ENCODE measurements at places on chromosomes 1 and 21.

DNA sequence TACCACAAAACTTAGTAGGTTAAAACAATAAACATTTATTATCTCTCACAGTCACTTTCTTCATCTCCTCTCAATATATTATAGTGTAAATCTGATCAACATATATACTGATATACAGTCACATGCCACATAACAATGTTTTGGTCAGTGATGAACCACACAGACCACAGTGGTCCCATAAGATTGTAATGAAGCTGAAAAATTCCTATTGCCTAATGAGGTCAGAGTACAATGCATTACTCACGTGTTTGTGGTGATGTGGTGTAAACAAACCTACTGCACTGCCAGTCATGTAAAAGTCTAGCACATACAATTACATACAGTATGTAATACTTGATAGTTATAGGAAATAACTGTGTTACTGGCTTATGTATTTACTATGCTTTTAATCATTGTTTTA lies 30.1 kb downstream of the OLFML3 start:
- DNase-seq: no peak

- no peak for DNase-seq
These were observed 18.8 kb downstream of the CEP350 start for GRCh38 chr1:179973198-179974110.

DNA sequence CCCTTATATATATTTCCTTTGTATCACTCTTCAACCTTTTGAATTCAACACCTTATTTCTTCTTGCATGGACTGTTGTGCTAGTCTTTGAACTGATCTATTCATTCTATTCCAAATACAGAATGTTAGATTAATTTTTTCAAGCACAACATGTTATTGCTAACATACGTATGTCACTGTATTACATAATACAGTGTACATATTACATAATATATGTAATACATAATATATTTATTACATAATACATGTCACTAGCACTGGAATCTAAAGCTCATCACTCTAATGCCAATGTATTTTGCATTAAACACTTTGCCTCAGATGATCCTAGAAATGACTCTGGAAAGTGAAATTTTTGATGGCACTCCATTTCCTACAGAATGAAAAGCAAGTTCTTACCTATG lies 59.8 kb downstream of the LRRC8D start:
- no peak for DNase-seq

GRCh38 chr1:56589369-56589768 lies 10.0 kb upstream of the PLPP3 start:
- no peak for DNase-seq

DNA sequence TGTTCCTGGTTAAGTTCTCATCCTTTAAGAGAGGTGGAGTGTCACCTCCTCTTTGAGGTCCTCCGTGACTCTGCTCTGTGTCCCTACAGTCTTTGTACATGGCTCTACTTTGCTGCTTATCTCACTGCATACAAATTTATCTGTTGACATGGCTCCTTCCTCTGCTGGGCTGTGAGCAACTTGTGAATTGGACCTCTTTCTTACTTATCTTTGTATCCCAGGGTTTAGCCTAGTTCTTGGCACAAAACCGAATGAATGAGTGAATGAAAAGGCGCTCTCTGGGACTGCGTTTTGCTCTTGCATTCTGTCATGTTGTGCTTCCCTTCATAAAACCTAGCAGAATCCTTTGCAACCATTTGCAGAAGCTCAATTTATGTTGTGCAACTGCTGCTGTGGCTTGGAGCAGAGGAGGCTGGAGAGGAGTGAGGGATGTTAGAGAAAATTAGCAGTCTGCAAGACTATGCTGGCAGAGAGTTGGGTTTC lies 12.4 kb downstream of the SLC26A9 start:
- no peak for DNase-seq

DNA sequence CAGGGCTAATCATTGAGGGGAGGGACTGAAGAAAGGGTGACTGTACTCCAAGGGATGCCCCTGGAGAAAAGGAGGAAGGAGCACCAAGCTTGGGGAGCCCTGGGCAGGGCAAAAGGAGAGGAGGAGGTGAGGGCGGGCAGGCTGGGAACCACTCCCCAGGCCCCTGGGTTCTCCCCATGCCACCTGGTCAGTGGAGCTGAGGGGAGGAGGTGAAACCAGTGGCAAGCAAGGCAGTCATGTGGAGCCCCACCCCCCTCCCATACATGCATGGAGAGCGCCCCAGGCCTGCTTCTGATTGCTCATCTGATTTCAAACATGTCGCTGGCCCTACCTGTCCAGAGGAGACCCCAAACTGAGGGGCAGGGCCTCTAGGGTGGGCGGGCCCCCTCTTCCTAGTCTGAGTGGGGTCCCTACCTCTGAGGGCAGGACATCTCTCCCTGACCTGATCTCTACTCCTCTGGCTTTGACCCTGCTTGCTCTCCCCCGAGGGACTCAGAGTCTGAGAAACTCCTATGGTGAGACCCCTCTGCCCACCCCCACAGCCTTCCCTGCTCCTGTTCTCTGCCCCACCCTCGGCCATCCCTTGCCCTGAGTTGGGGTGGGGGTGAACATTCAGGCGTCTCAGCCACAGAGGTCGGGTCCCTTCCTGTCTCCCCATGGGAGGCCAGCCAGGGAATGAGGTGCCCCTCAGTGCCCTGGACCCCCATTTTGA lies 18.6 kb downstream of the INSRR start:
- DNase-seq: no peak

- no peak for DNase-seq
These were observed 152.6 kb upstream of the LMO4 start for GRCh38 chr1:87176087-87176486.

DNA sequence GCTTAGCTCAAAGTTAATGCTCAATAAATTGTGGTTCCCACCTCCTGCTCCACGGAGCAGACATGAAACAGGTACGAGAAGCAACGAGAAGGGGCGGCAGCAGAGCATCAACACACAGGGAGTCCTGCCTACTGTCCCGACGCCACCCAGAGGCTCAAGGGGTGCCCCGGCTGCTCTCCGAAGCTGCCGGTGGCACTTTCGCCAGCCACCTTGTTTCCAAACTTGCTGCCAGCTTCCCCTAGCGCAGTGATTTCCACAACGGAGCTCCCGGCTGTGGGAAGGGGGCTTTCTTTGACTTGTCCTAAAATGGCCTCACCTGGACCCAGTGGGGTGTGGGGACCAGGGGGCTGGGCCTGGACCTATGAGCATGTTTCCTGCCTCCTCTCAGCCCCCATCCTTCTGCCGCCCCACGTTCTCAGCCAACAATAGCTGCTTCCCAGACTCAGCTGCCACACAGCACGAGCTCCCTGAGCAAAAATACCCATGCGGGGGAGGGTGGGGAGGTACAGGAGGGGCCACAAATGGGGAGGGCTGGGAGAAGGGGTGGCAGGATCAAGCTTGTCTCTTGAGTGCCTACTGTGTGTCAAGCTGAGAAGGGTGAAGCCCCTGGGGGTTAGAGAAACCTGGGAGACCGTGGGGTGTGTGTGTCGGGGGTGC lies 35.6 kb upstream of the ECE1 start:
- no peak for DNase-seq

DNA sequence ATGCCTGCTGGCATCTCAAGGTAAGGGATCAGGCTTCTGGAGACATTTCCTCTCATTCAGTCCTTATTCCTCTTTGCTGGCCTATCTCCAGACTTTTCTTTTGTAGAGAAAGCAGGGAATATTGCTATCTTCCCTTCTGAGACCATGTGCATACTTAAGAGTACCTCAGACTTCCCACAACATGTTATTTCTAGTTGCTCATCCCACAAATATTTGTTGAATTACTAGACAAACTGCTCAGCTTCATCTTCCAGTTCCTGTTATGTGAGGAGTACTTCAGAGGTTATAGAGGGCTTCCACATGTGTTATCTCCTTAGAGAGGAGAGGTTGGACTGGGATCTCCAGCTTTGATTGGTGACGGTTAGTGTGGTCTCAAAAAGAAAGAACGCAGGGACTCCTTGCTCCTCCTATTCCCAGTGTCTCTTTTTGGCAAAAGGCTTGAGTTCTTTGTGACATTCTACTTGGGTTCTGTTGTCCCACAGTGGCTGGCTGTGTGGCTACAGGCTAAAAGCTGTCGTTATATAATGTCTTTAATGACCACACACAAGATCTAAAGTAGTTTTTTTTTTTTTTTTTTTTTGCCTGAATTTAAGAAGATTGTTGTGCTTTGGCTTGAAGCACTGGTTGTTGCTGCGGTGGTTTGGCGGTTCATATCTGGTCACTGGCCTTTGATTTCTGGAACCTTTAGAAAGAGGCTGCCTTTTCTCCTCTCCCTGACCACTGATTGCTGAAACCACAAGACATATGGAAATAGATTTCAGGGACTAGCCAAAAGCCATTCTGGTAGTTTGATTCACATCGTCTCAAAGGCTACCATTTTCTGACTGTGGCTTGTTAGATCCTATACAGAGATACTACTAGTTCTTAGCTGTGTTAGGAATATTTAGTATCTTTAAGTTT lies 78.7 kb downstream of the FGGY start:
- no peak for DNase-seq

- DNase-seq: peak; percentile 60
These were observed 34.1 kb downstream of the TP53BP2 start for GRCh38 chr1:223811634-223812101.

- DNase-seq: no peak
These were observed 248.9 kb upstream of the ADGRL4 start for GRCh38 chr1:79255421-79255820.

DNA sequence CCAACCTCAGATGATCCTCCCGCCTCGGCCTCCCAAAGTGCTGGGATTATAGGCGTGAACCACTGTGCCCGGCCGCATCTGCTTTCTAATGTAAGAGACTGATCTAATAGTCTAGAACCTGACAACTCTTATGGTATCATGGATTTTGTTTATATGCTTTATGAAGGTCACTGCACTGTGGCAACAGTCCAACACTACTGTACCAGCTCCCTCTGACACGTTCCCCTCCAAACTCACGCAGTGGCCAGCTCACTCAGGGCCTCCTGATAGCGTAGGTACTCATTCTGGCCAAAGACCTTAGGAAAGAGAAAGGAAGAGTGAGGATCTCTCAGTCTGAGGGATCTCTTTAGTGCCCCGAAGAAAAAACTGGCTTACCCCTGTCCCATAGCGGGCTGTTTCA lies 6.0 kb upstream of the CFAP141 start:
- DNase-seq: no peak

GRCh38 chr21:34133392-34133791 lies 60.0 kb downstream of the MRPS6 start:
- no peak for DNase-seq

DNA sequence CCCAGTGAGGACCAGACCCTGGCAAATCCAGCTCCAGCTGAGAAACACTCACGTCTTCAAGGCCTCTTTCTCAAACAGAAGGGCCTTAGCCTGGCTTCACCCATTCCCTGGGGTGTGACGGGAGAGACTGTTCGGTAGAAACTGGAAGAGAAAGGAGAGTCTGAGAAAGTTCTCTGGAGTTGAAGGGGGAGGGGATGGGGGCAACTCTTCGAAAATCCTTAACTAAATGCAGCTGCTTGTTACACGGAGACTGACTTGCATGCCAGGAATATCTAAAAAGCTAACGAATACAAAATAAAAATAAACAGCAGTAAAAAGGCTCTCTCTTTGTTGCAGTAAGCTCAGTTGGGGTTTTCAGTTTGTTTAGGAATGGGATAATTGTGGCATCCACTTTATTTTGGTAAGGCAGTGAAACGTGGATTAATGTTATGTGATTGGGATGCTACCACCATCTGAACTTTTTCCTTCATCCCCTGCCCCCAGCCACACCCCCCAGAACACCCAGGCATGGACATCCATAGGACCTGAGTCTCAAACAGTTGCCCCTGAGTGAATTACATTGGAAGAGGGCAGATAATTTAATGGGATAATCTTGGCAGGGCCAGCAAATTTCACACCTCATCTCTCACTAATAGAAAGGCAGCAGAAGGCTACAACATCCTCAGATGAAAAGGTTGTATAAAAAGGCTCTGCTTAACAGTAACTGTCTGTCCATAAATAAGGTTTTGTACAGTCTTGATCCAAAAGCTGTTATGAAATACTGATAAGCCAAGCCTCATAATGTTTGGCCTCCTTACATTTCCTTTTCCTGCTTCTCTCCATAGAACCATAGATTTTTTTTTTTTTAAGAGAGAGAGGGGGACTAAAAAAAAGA lies 5.8 kb downstream of the ROR1 start:
- DNase-seq: no peak

- DNase-seq: no peak
These were observed 31.8 kb upstream of the ADAMTS1 start for GRCh38 chr21:26877018-26877417.

GRCh38 chr1:166600574-166600973 lies 238.7 kb upstream of the POGK start:
- DNase-seq: no peak

DNA sequence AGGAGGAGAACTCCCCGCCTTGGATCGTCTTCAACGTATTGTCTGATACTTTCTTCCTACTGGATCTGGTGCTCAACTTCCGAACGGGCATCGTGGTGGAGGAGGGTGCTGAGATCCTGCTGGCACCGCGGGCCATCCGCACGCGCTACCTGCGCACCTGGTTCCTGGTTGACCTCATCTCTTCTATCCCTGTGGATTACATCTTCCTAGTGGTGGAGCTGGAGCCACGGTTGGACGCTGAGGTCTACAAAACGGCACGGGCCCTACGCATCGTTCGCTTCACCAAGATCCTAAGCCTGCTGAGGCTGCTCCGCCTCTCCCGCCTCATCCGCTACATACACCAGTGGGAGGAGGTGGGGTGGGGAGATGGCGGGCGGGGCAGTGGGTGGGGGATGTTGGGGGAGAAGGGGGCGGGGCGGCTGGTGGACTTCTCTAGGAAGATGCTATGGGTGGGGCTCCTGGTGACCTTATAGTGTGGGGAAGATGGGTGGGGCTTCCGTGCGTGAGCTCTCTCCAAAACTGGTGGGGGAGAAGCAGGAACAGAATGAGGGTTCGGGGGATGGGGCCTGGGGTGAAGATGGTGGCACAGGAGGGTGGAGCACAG lies 5.3 kb downstream of the HCN3 start:
- no peak for DNase-seq

DNA sequence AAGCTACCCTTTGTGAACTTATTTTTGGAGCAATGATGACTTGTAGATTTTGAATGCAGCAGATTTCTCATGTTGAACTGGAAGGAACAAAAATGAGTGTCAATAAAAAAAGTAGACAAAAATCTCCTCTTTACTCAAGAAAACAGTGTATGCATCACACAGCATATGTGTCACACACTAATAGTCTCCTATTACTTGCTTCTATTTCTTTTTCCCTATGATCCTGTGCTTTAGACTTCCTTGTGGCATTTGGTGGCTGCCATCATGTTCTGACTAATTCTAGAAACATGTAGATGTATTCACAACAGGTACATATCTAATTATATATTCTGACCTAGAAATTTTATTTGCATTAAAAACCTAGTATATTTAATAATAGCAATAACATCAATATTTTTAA lies 14.3 kb downstream of the RC3H1 start:
- DNase-seq: no peak

- no peak for DNase-seq
These were observed 18.2 kb downstream of the MRPS6 start for GRCh38 chr21:34091607-34092006.

GRCh38 chr1:168180148-168180524 lies 1.4 kb downstream of the TIPRL start:
- no peak for DNase-seq

Measured in CD4-positive, alpha-beta T cell treated with Interleukin-10 for 1 hour (primary cell).